ENCODE measurements at places on chromosomes 2 and 18.

- DNase-seq: no peak
Measured at GRCh38 chr2:15521641-15522181, 39.4 kb downstream of the NBAS start.

GRCh38 chr2:160742667-160743066 lies 249.1 kb upstream of the RBMS1 start:
- DNase-seq: no peak

DNA sequence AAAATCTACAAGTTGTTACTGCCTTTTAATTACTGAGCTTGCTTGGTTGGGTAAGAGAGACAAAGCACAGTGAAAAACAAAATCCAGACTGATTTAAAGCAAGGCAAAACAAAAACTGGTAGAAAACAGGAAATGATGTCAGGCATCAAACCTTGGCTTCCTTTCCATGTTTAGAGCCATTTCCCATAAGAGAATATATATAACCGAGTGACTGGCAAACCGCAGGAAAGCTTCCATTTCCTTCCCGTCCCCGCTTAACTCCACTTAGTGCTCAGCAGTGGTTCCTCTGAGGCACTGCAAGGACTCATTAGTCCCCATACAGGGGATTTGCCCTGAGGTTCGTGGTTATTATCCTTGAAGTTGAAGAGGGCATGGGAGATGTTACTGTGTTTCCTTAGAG lies 446.3 kb downstream of the LPIN1 start:
- no peak for DNase-seq

DNA sequence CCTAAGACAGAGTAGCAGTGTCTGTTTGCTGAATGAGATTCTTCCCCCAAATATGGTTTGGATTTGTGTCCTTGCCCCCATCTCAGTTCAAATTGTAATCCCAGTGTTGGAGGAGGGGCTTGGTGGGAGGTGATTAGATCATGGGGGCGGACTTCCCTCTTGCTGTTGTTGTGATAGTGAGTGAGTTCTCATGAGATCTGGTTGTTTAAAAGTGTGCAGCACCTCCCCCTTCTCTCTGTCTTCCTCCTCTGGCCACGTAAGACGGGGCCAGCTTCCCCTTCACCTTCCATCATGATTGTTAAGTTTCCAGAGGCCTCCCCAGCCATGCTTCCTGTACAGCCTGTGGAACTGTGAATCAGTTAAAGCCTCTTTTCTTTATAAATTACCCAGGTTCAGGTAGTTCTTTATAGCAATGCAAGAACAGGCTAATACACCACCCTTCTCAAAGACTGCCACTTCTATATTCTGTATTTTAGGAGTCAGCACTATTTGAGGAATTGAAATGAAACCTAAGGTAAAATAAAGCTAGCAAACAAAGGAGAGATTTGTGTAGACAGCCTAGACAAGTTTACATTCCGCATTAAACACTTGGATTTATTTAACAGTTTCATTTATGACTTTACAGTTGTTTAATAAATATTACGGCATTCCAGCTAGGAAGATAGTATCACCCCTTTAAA lies 21.6 kb downstream of the FBXO36 start:
- DNase-seq: no peak

DNA sequence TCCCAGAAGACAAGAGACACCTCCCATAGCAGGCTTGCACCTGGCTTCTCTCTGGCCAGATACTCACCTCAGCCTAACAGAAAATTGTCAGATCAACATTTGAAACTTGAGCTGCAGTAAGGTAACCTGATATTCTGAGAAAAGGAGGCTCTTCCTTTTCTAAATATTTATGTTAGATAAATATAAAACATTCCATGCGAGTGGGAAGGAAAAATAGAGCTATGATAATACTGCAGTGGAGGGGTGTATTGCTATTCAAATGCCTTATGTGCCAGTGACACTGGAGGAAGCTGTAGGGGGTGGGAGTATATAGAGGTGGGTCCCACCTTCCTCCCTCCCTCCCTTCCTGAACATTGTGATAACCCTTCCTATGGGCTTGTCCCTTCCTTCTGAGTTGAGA lies 515.5 kb upstream of the CHAC2 start:
- no peak for DNase-seq

DNA sequence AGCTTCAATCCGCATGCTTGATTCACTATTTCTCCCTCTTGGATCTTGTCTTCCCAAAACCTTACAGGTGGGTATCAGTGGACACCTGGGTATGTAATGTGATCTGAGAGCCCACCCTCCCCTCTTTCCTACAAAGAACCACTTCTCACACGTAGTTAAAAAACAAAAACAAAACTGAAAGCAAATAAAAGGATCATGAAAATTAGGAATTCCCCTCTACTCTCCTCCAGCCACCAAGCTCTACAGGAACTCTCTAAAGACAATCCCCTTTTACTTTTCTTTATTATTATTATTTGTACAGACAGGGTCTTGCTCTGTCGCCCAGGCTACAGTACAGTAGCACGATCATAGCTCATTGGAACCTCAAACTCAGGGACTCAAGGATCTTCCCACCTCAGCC lies 40.8 kb upstream of the MYO1B start:
- DNase-seq: no peak

DNA sequence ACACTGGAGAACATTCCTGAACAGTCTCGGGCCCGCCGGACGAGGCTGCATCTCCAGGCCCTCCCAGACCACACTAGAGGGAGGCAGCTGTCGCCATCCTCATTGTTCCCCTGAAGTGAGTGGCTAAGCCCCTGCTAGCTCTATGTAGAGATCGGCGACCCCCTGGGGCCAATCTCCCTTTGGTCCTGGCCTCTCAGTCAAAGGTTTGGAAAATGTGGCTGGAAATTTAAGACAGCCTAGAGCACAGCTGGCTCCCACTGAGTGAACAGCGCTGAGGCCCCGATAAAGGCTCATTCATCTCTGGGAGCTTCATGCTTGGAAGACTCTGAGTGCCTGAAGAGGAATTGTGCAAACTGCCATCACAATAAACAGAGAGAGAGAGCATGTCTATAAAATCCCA lies 360.3 kb downstream of the CLIP4 start:
- DNase-seq: no peak

GRCh38 chr2:174678395-174678794 lies 80.8 kb upstream of the WIPF1 start:
- DNase-seq: no peak

DNA sequence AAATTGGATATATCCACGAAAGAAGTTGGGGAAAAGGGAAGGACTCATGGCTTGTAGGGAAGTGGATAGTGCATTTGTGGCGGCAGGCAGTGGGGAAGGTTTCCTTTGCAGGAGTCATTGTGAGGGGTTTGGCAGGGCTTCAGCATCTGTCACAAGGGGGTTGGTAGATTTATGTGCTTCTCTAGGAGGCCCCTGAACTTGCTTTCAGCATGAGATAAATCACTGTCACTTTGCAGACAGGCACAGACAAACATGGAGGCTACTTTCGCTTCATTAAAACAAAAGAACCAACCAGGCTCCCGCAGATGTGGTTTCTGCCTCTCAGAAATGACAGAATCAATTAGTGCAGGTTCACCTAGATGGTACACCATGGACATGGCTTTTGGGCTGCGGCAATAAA lies 340.7 kb downstream of the TGIF1 start:
- DNase-seq: no peak

GRCh38 chr2:96396095-96396494 lies 60.5 kb downstream of the NCAPH start:
- no peak for DNase-seq

GRCh38 chr2:6353669-6354068 lies 512.0 kb downstream of the CMPK2 start:
- DNase-seq: no peak

- DNase-seq: no peak
Measured at GRCh38 chr2:199128476-199129229, 329.1 kb downstream of the SATB2 start.

GRCh38 chr2:163665817-163666216 lies 70.0 kb downstream of the FIGN start:
- DNase-seq: no peak

DNA sequence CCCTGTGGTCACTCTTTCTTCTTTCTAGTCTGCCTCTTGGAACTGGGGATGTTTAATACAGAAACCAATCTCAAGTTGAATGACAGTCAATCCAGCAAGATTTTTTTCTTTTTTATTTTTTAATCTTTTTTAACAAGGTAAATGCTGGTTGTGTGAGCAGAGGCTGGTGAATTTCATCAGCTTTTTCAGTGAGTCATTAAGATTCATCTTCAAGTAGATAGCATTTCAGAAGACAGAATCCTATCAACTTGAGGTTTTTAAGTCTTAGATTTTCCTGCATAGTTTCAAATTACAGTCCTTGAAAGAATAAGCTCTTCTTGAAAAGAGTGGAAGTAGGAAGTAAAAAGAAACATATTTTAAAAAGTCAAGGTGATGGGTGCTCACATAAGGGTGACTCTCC lies 12.4 kb downstream of the SLC8A1 start:
- DNase-seq: no peak

GRCh38 chr2:102253140-102253752 lies 58.1 kb upstream of the IL1RL1 start:
- DNase-seq: no peak

DNA sequence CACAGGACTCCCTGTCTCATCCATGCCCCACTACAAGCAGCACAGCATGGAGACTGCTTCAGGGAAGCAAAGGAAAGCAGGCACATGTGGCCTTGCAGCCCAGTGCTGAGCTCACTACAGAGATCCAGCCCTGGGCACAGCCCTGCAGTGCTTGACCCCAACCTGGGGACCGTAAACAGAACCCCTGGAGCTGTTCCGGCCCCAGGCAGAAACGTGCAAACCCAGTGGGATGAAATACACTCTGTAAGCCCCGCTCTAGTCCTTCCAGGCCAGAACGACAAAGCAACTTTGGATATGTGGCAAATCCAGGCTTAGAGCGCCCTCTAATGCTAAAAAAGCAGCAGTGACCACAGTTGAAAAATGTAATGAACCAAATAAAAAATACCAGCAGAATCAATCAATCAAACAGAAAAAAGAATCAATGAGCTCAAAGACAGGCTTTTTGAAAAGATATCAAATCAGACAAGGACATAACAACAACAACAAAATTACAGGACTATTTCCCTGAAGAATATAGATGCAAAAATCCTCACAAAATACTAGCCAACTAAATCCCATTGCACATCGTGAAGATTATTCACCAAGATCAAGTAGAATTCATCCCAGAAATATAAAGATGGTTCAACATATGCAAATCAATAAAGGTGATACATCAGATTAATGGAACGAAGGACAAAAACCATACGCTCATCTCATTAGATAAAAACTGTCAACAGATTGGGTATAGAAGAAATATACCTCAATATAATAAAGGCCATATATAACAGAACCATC lies 45.6 kb downstream of the ZNF519 start:
- DNase-seq: peak; percentile 29

DNA sequence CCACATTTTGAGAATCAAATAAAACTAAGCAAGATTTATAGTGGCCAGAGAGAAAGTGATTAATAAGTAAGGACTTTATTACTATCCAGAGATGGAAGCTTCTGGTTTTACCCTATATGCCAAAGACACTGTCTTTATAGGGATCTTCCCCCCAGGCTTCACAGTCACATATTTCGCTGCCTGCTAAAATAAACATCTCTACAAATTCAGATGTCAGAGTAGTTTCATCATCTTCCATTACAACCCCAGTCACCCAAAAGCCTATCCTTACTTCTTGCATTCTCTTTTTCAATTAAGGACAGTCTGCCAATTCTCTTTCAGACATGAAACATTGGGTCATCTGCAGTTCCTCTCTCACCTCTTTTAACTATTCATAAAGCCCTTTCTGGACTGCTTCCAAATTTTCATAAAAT lies 28.3 kb downstream of the CREB1 start:
- DNase-seq: no peak

DNA sequence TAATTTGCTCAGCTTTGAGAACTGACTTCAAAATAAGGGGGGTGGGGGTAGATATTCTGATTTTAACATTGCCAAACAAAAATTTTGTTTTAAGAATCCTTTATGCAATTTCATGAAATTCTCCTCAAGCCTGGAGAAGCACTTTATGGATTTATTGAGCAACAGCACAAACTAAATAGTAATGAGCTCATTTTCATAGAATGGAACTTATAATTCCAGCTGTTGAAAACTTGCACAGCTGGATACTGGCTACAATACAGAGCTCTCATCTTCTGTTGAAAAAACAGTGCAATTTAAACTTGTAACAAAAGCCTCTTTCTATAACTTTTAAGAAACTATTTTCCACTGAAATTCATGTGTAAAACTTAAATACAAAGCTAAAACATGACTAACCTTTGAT lies 137.6 kb upstream of the FN1 start:
- no peak for DNase-seq

GRCh38 chr2:65033178-65033577 lies 23.0 kb upstream of the CEP68 start:
- no peak for DNase-seq

DNA sequence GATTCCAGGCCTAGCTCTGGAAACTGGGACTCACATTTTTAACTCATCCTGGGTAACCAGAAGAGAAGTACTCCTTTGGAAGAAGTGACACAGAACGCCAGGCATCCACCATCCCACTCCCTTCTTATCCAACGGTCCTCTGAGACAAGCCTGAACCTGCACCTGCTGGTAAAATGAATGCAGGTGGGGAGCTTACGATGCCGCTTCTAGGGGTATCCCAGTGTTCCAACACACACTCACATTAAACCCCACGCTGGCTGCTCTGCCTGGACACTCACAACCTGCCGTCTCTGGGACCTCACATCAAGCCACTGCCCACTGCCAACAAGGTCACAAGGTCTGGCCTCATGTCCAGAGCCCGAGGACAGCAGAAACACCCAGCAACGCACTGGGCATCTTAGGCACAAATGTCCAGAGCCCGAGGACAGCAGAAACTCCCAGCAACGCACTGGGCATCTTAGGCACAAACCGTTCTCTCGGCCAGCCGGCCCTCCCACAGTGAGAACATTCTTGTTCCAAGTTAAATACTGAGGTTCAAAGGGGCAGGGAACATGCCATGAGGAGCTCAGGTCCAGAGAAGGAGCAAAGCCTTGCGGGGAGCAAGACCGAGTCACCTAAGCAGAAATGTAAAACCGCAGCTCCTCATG lies 9.9 kb downstream of the SLC66A2 start:
- no peak for DNase-seq

DNA sequence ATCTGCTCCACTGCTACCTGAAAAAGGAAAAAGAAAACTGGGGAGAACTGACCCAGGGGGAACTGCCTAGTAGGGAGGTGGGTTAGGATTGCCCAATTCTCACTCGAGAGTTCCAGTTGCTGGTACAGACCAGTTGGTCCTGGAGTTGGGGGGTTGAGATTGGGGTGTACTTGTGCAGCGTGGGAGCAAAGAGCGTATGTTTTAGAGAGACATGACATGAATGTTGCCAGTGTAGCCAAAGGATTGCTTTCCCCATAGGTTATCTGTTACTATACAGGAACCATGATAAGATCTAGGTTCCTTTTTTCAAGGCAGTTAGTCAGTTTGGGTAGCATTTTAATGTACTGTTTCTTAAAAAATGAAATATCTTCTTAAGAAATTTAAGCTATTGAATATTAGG lies 68.6 kb downstream of the APLF start:
- no peak for DNase-seq

DNA sequence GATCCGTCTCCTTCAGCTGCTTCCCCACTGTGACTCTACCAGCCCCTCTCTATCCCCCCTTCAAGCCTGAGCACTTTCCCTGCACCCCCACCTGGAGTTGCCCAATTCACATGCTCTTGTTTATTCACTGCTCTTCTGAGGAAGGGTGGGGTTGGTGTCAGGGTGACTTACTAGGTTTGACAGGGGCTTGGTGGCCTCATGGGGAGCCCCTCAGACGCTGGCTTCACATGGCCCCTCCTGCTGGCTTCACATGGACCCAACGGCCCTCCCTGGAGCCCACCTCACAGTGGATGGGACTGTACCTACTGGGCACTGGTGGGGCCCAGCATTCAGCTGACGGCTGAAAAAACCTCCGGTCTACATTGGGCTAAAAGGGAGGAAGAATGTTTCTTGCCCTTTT lies 16.7 kb upstream of the MRPL33 start:
- no peak for DNase-seq
